Cardiac septum (tissue), 1 donor: ENCODE measurements at places on chromosomes 3 and 15.

- peak; percentile 31 for DNase-seq
These were observed 61.6 kb upstream of the IQSEC1 start for GRCh38 chr3:13134879-13135206.

DNA sequence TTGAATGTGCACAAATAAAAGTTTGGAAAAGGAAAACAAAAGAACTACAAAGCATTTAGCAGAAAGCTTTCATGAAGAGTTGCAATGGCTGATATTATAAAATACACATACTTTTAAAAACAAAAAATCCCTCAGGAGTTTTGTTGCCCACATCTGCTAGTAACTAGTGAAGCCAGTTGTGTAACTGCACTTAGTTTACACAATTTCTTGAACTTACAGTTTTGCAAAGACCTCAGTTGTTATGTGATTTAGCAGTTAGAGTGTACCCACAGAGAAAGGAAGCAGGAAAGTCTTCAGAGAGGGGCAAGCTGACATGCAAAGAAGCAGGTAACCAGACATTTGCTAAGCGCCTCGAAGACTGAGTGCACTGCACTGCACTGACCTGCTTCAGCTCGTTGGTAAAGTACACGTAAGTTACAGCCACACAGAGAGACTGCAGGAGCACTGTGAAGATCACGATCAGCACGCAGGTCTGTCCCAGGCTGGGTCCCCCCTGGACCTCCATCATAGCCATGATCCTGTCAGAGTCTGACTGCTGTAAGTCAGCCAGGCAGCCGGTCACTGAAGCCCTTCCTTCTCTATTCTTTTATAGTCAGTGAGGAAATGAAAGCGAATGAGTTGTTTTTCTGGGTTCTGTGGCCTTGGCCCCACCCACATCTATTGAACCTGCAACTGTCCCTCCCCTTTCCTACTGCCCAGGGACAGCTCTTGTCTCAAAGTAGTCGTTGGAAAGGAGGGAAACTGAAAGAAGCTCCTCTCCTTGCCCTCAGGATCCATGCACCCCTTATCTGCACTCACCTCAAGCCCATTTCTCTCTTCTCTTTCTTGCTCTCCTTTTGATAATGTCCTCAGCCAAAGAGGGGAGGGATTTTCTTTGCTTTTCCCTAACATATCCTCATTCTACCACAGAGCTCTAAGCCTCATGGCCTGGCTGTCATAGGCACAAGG lies at the start of gene TNFSF10:
Gene TNFSF10, minus strand, starts transcription at position 560 of the 948 bp plus-strand sequence. Its CDS starts 46 bp downstream, at position 514.
- peak; percentile 89 for DNase-seq

DNA sequence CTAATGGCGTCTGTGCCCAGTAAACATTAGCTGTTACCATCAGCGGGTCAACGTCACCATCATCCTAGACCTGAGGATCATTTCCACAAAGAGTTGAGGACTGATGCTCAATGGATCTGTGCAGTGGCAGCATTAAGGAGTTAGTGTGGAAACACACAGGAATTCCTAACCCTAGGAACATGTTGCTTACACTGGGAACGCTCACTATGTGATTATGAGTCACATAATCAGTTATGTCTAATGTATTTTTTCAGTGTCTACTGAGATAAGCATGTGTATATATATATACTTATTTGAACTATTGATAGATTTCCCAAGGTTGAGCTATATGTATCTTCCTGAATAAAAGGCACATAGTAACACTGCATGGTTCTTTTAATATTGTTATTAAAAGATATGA lies 19.0 kb downstream of the ARNT2 start:
- no peak for DNase-seq

DNA sequence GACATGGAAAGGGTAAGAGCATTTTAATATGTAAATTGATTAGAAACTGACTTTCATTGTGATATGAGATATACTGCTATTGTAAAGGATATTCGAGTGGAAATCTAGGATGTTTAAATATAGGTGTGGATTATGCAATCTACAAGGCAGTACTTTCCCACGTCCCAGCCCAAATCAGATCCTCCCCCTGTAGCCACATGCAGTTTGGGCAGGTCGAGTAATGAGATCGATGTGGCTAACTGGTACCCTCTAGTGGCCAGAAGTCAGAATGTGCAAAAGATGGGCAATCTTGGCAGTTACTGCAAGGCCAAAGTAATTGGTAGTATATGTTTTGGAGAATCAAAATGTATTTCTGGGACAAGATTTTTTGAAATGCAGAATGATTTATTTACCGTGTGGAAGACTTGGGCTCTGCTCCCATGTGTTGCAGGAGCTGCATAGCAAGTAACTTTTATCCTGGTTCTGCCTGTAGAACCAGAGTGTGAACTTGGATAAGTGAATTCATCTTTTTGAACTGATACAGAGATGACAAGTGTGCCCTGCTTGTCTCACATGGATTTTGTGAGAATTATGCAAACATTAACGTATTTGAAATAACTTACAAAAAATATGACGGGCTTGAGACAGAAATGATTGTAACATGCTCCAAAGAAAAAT lies 94.5 kb upstream of the ADAMTSL3 start:
- DNase-seq: peak; percentile 44

DNA sequence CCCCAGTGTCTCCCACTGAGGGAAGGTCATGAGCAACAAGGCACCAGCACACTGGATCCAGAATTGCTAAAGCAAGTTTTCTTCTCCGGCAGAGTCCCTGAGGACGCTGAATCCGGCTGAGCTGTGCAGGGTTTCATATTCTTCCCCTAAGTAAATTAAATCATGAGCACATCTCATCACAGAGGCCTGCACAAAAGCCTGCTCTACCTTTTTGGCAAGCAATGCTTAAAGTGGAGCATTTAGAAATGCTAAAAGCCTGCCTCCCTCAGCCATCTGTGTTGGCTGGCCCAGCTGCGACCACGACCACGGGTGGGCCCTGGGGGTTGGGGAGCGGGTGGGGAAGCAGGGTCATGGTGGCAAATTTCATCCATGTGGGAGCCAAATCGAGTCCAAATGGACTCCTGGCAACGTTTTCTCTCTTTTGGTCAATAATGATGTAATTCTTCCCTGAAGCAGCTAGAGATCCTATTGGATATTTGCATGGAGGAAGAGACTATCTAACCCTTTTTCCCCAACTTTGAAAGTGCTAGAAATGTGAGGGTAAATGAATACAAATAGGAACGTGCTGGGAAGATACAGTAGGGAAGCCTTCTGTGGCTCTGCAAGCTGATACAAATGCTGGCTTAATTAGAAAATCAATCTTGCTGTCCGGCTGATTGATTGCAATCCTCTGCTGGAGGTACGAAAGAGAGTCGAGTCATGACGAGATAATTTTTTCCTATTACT lies 532.8 kb upstream of the TBL1XR1 start:
- no peak for DNase-seq
